ENCODE measurements at places on chromosomes 11 and 22.

- no peak for DNase-seq
Measured at GRCh38 chr22:23408321-23408720, 171.8 kb downstream of the IGLL1 start.

GRCh38 chr22:22159384-22159783 lies 85.2 kb upstream of the VPREB1 start:
- no peak for DNase-seq

GRCh38 chr11:86575927-86576326 lies 96.5 kb downstream of the ME3 start:
- DNase-seq = no peak

GRCh38 chr22:37491559-37492427 lies 5.6 kb upstream of the MFNG start:
- no peak for DNase-seq

- no peak for DNase-seq
Measured at GRCh38 chr11:32531528-32531927, 52.1 kb upstream of the EIF3M start.

- DNase-seq = no peak
Measured at GRCh38 chr11:86415026-86415425, 40.3 kb downstream of the CCDC81 start.

- DNase-seq = peak; percentile 51
Measured at GRCh38 chr11:117378976-117379865, 51.6 kb downstream of the CEP164 start.

DNA sequence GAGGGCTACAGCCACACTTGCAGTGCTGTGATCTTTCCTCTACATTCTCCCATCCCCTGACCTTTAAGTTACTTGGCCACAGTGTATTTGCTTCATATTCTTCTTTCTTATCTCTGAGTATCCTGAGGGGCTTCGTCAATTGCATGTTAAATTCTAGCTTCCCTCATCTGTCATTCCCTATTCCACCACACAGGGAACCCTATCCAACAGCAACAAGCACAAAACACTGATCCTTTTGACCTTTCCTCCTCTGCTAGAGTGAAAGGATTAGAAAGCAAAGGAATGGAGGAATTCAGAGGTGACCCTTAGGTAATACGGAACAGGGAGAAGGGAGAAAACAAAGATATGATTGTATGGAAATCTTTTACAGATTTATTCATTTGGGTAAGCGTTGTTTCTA lies 1061.7 kb upstream of the TENM4 start:
- DNase-seq = no peak

DNA sequence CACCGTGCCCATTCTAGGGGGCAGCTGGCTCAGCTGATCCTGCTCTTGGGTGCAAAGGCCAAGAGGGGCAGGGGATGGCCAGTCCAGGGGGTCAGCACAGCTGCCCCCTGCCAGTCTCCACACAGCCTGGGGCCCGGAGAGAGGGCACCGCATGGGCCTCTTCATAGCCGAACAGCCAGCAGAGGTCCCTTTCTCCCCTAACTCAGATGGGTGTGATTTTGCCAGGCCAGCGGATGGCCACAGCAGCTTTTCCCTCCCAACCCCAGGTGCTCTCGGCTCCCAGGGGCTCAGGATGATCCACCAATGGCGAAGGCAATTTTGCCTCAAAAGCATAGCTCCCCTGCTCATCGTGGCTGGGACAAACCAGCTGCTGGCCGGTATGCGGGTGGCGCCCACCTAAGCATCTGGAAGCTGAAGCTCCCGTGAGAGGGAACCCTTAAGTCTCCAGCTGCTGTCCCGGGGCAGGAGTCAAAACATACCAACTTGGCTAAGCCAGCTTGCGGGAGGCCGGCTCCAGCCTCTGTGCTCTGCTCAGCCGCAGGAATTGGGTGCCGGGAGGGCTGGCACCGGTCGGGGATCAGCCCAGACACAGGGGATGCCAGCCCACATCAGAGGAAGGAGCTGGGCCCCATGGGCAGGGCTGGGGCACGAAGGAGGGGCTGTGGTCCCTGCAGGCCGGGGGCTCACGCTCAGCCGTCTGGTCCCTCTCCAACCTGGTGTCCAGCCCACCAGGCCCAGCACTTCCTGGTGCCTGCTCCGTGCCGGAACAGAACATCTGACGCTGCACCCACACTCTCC lies 30.5 kb upstream of the GNB1L start:
- no peak for DNase-seq

DNA sequence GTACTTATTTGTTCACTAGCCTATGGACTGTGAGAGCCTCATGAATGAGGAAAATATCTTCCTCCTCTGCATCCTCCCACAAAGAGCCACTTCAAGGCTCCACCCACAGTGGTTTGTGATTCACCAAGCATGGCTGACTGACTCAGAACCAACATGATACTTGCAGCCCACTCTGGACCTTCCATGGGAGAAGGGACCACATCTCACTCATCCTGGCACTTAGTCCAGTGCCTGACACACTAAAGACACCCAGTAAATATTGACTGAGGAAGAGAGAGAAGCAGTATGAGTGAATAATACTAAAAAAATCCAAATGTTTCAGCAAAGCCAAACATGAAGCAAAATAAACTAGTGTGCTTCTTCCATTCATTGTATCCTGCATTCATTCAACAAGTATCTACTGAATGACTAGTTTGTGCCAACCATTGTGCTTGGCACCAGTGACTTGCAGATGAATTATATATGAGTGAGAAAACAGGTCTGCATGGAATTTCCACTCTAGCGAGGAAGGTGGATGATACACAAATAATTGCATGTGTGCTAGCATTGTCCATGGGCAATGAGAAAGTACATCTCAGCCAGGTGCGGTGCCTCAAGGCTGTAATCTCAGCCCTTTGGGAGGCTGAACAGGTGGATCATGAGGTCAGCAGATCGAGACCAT lies 54.9 kb upstream of the BLID start:
- DNase-seq = no peak

- DNase-seq = no peak
Measured at GRCh38 chr11:14882196-14882595, 9.8 kb downstream of the CYP2R1 start.

DNA sequence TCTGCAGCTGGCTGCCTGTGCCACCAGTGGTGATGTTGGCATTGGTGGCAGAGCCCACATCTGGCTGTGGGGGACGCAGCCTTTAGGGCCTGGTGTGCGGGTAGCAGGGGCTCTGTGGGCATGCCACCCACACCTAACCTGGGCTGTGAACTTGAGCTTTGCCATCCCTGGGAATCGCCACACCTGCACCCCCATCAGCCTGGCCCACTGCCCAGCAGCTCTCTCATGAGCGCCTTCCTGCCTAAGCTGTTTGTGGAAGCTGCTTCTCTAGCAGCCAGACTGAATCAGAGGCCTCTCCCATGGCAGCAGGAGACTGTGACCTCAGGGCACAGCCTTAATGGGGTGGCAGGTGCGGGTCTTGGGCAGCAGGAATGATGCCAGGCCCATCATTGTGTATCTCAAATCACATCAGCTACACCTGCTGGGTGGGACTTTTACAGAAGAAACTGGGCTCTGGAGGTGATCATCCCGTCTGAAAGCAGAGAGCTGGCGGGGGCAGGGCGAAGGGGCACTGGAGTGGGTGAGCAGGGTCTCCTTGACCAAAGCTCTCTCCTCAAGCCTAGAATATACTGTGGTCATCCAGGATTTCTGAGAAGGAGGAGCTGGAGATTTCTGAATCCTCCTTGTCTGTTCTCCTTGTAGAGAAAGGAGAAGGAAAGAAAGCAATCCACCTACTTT lies 17.8 kb upstream of the CARS1 start:
- no peak for DNase-seq

DNA sequence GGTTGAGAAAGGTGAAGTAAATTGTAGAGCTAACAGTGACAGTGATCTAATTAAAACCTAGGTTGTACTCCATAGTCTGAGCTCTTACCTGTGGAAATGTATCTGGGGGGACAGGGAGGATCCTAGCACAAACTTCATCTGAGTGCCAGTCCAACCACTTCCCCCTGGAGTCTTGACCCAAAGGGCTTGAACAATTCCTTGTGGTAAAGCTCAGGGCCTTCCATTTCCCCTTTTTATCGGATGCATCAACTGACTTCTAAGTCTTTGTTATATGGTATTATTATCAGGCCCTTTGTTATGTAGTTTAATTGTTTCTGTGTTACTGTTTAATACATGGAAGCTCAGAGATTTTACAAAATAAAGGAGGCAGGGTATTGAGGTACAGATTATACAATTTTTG lies 140.2 kb upstream of the SESN3 start:
- no peak for DNase-seq

DNA sequence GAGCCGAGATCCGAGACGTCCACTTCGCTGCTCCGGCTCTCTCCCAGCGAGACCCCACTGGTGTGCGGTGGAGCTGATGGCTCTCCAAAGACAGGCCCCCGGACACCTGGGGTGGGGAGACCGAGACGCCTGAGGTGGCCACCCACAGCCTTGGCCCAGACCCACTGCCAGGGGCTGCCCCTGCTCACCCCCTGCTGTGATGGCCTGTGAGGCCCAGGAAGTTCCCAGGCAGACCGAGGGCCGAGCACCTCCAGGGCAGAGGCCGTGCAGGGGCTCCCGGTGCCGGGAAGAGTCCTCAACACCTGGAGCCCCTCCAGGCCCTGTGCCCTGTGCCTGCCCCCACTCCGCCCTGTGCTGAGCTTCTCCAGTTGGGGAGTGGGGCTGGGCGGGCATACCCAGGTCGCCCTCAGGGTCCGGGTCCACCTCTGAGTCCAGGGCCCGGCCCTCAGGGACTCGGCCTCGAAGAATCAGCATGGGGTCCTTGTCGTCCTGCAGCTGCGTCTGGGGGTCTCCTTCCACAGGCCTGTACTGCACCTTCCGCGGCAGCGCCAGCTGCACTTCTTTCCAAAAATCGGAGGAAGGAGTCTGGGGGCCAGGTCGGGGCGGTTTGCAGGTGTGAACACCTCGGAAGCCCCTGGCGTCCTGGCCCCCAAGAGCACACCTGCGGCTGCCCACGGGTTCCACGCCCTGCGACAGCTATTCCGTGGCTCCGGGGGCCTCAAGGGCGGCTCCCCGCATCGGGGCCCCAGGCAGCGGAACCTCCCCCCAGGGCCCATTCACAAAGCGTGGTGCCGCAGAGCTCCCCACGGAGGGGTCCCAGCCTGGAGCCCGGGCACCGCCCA lies 8.6 kb downstream of the SIGIRR start:
- DNase-seq = no peak

- DNase-seq = no peak
Measured at GRCh38 chr11:123235656-123236261, 40.7 kb upstream of the CLMP start.

DNA sequence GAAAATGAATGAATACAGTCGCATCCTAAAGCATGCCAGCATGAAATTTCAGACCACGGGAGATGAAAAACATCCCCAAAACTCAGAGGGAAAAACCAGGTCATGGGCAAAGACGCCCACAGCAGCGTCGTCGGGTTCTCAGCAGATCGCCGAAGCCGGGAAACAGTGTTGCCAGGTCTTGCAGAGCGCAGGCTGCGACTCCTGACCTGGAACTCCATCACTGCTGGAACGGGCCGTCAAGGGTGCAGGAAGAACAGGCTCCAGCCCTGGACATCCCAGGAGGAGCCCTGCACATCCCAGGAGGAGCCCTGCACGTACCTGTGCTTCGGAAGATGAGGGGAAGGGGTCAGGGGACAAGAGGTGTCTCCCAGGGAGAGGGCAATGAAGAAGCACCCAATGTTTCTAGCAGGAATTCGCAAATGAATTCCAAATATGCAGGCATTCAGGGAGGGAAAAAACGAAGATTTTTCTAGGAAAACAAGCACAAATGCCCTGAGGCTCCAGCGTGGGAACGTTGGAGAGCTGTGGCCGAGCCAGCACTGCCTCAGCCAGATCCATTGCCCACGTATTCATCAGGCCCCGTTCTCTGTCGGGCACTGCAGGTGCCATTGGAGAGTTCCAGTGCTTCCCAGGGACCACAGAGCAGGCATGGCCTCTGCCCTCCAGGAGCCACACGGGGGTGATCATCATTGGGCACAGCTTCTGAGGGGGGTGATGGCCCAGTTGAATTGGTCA lies 1110.4 kb downstream of the BRD1 start:
- DNase-seq = no peak

DNA sequence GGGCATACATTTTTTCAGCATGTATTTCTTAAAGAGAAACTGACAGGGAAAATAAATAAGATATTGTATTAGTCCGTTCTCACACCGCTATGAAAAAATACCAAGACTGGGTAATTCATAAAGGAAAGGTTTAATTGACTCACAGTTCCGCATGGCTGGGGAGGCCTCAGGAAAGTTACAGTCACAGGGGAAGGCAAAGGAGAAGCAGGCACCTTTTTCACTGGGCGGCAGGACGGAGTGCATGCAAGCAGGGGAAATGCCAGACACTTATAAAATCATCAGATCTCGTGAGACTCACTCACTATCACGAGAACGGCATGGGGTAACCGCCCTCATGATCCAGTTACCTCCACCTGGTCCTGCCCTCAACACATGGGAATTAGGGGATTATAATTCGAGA lies 44.2 kb downstream of the PPFIA1 start:
- DNase-seq = no peak

- no peak for DNase-seq
Measured at GRCh38 chr22:41834005-41834944, 1.4 kb downstream of the SREBF2 start.

DNA sequence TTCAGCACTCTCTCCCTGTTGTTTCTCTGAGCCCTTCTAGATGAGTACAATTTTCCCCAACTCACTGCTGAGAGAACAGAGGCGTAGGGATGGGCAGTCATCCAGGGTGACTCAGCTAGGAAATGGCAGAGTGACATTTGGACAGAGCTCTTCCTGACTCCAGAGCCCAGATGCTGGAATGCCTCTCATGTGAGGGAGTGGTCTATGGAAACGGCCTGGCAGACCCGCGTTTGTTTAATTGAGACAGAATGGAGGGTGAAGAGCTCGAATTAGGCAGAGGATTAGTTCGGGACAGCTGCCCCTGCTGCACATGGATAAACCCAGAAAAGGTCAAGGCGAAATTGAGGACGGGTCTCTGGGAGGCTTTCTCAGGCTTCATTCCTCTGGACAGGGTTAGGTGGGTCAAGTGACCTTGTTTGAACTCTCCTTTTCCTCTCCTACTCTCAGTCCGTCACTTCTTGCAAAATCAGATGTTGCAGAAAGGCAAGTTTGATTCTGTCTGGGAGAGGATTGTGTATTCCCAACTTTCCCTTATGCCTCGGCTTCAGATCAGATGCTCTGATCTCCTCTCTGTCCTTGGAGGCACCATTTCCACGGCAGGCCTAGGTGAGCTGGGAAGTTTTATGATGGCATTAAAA lies 7.6 kb upstream of the LMO2 start:
- DNase-seq = no peak

DNA sequence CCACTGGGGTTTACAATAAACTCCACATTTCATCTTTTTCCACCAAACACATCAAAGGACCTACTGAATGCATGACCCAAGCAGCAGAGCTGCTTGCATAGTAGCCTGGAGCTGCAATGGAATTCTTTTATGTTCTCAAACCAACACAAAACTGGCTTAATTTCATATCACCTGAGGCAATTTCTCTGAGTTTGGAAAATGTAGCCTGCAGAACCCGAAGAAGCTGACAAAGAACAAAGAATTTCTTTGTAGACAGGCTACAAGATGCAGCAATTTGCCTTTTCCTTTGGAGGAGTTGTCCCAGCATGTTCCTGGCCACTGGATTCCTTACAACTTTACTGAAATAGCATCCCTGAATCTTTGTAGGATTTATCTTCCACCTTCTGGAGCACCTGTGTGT lies 5.5 kb upstream of the TECTA start:
- DNase-seq = no peak

- no peak for DNase-seq
Measured at GRCh38 chr11:31131760-31132159, 237.8 kb downstream of the DCDC1 start.

Data from mesenteric fat pad (tissue), 1 donor.